Cerebellar nuclear complex (tissue), 1 donor: ENCODE measurements at places on chromosomes 3 and 15.

DNA sequence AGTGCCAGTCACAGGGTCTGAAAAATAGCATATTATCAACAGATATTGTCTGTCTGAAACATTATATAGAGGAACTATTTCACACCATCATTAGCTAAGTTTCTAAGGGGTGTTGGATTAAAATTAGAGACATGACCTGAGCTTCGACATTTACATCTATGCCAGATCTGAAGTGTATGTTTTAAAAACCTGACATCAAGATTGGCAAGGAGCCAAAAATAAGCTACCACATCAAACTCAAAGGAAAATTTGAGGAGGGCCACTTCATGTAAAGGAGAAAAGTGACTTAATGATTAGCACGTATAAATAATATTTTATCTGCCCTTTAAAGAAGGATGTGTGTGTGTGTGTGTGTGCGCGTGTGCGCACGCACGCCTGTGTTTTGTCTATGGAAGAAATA lies 752.0 kb upstream of the GRM7 start:
- no peak for DNase-seq

DNA sequence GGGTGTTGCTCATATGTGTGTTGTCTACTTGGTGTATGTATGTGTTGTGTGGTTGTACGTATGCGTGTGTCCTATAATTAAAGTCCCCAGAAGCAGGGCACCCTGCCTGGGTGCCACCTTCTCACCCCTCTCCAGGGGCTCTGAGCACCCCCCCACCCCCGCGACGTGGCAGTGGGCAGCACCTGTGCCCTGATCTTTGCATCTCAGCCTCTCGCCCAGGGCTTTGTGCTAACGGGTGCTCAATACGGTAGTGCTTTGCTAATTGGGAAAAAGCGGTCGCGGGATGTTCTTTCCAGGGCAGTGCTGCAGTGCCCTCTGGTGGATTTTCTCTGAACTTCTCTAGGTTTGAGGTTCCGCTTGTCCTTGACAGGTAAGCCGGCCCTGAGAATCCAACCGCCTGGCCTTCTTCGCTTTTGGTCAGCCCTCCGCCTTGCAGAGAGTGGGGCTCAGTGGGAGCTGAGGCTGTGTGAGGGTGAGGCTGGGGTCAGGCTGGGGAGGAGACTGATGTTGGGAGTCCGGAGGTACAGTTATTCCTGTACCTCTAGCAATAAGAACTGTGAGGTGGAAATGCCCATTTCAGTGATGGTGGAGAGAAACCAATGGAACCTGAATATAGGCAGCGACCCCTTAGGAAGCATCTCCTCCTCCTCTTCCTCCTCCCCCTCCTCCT lies 17.6 kb upstream of the EPHB3 start:
- no peak for DNase-seq

DNA sequence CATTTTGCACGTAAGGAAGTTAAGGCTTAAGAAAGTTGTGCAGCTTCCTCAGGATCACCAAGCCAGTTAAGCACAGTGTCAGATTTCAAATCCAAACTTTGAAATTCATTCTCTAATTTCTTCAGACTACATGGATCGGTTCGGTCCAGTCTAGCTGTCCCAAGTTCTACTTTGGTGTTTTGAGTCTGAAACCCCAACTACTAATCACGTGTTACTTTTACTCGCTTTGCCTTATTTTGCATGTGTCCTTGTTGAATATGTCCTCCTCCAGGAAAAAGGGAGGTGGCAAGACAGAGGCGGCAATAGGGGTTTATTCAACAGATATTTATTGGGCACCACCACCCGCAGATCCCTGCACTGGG lies 522 bp upstream of the GXYLT2 start:
- DNase-seq, result no peak

DNA sequence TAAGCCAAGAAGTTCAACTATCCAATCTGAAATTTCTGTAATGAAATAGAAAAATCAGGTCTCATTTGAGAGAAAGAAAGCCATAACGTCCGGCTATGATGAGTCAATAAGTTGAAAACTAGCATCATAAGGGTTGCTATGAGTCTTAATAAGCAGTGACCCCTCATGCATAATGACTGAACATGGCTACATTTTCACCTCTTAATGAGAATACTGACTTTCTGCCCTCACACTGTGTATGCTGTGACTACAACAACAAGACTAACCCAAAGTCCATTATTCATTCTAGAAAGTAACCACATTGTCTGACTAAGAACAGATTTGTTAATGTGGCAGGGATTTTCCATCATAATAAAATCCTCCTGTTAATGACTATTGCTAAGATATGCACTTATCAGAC lies 884.0 kb upstream of the CADM2 start:
- no peak for DNase-seq

DNA sequence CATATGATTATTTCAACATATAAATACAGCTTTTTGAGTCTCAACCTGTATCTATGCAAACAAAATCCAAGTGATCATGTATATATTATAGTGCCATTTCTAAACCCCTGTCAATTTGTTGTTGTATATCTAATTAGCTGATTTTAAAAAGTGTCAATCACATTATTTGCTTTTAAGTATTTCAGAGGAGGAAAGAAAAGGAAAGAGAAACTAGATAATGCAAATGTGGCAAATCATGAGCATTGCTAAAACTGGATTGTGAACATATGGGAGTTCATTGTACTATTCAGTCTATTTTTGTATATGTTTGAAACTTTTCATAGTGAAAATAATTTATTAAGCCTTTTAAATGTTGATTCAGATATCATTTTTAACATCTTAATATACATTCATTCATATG lies 190.7 kb downstream of the ZIC4 start:
- no peak for DNase-seq

DNA sequence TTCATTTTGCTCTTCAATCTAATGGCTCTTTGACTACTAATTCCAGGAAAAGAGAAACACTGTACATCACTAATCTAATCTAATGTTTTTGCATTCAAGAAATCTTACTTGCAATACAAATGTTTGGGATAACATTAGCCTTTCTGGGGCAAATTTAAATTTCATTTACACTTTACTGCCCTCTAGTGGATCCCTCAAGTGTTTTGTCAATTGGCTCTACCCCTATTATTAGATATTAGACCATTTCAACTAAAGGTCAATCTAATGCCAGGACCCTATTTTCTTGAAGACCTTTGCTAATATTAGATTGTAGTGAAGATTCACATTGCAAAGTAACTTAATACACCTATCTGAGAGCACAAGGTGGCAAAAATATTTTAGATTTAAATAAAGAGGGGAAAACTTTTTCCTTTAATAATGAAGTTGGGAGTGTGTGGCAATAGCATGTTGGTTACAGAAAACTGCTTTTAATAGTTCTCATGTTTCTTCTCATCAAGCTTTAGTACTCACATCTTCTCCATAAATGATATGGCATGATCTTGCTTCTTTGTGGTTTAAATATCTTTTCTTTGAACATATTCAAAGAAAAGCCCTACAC lies 5.0 kb downstream of the C2CD4A start:
- DNase-seq, result no peak

- no peak for DNase-seq
Observed at GRCh38 chr15:85002517-85002916, 20.9 kb downstream of the PDE8A start.

DNA sequence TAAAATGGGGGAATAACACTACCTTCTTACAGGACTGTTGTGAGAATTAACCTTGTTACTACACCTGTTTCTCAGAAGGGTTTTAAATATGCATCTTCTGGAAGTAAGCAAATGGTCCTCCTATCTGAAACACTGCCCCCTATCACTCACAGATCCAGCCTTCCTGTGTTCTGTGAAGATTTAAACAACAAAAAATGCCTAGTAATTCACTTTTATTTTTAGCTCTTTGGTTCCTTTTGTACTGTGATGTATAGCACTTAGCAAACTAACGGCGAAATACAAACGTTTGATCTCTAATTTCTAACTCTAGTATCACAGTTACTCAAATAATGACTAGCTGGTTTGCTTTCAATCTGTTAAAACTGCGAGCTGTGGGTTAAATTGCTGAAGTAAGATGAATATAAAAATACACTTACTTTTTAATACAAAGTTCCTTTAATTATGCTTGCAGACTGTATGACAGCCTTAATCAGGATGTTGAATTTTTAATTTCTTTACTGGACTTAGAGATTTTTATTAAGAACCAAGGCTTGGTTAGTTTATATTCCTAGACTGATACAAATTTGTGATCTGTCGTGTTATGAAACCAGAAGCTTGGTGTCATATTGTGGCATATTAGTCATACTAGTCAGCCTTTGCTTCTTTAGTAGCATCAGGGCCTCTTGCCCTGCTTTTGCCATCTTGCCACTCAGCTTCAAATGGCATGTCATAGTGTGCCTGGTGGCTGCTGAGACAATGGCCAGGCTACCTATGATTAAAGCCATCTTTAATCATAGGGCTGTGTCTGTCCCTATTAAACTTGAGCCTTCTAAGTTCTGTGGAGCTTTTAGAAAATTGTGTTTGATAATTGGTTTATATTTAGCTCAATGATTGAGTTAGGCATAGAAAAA lies 9.2 kb downstream of the EIF3J start:
- DNase-seq, result no peak

DNA sequence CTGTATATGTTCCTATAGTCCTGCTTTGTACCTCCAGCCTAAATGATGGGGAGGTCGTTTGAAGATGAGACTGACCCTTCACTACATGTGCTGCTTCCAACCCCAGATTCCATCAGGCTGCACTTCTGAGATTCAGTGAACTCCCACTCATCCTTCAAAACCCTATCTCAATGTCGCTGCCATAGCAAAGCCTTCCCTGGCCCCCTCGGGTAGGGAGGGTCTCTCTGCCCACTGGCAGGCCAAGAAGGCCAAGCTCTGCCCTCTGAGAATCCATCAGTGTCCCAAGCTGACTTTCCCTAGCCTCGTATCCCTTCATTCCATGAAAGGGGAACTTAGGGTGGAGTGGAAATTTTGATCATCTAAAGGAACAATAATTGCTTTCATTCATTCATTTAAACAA lies 35.4 kb downstream of the TPRA1 start:
- DNase-seq, result no peak

GRCh38 chr3:15800780-15801179 lies 3.0 kb upstream of the ANKRD28 start:
- no peak for DNase-seq

GRCh38 chr3:123618076-123618708 lies 33.3 kb upstream of the HACD2 start:
- DNase-seq, result no peak

GRCh38 chr15:74201710-74202420 lies 722 bp downstream of the STRA6 start:
- no peak for DNase-seq

GRCh38 chr3:109831403-109831802 lies 494.1 kb upstream of the DPPA4 start:
- DNase-seq, result no peak

GRCh38 chr3:115624029-115624741 lies 875 bp downstream of the GAP43 start:
- DNase-seq, result no peak

DNA sequence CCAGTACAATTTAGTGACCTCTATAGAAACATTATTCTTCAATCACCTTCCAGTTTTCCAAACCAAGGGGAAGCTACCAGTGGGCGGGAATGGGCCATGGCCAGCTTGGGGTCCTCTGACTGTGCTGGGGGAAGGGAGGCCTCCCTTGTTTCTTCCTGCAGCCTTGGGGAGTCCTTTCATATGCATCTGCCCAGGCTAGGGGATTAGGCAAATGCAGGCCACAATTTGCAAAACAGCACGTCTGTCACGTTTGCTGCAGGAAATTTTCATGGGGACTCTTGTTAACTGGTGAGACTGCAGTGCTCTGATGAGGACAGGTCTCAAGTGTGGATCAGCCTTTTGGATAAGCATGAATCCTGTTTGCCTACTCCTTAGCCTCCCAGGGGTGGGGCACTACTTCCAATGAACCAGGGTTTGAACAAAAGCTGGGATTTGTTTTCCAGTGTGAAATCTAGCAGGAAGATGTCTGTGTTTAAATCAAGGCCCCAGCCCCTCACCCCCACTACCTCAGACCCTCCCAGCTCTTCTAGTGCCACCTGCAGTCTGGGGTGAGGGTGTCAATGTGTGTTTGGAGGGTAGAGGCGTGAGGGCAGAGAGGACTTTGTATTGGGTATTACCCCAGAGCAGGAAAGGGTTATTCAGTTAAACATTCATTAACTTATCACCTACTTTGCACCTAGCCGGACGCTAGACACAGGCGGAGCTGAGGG lies 219.9 kb downstream of the OPA1 start:
- no peak for DNase-seq

DNA sequence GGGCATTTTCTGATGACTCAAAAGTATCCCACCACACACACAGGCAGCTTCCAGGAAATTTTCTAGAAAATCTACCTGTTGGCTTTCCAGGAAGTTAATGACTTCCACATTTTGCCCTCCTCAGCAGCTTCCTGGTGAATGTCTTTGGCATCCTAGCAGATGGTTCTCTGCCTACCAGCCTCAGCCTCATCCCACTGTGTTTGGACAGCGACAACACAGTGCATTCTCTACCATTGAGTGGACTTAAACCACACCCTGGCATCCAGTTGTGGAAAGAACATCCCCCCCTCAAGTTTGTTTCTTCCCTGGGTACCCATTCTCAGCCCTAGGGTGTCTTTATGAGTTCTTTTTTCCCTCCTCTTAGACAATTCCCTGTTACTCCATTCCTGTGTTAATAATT lies 50.8 kb upstream of the GADL1 start:
- no peak for DNase-seq

GRCh38 chr3:135994708-135995337 lies 29.3 kb downstream of the PPP2R3A start:
- no peak for DNase-seq

DNA sequence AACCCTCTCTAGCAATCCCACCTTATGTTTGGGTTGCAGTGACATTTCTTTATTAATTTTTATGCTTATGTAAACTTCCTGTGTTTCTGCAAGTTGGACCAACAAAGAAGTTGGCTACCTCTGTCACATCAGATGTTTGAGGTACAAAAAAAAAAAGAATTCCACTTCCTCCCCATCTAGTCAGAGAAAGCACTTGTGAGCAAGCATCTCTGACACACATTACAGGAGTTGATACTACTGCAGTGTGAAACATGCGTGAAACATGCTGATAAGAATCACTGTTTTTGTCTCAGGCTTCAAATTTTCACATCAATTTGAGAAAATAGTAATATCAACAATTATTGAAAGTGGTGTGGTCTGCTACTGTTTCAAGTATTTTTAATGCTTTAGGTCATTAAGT lies 1.3 kb downstream of the SCAANT1 start:
- no peak for DNase-seq

- DNase-seq, result no peak
Observed at GRCh38 chr3:14581334-14582044, 41.3 kb upstream of the GRIP2 start.

DNA sequence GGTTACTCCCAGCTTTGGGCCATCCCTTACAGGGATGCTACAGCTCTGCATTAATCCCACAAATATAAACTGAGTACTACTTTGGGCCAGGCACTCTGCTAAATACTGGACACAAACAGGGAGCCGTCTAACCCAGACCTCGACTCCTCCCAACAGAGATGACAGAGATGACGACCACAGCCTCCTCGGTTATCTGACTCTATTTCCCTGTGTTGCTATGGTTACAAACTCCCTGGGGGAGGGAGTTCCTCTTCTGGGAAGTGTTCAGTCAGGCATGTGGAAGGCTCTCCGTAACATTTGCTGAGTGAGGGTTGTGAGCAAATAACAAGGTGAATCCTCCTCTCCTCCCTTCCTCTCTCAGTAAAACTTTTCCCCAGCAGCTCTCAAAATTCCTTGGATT lies 6.7 kb upstream of the CMTM7 start:
- no peak for DNase-seq
